T-helper 2 cell (primary cell): ENCODE measurements at places on chromosomes 11 and 22.

DNA sequence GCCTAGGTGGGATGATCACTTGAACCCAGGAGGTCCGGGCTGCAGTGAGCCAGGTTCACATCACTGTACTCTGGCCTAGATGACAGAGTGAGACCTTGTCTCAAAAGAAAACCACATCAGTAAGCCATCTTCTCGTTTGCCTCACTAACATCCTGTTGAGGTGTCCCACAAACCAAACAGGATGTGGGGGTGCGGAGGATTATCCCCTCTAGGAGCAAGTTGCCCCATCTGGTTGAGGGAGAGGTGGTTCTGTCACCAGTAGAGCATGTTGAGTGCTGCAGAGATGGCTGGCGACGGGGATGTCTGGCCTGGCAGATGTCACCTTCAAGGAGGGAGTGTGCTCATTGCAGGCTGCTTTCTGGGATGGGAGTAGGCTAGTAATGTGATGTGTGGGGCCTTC is 72.4 kb downstream of the ZNRF3 start:
- DNase-seq, result peak; percentile 45

DNA sequence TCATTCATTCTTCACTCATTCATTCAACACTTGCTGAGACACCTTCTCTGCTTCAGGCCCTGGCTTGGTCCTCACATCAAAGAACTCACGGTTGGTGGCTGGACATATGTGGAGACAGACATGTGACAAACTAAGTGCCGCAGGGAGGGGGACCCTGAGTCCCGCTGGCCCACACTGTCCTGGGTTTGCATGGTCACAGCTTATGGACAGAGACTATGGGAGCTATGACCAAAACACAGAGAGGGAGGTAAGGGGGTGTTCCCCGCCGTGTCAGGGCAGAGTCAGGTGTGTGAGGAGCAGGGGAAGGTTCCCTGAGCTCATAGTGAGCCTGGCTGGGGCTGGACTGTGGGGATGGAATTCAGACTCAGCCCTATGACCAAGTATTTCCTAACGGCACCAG is 123.1 kb downstream of the MPPED1 start:
- DNase-seq, result no peak

DNA sequence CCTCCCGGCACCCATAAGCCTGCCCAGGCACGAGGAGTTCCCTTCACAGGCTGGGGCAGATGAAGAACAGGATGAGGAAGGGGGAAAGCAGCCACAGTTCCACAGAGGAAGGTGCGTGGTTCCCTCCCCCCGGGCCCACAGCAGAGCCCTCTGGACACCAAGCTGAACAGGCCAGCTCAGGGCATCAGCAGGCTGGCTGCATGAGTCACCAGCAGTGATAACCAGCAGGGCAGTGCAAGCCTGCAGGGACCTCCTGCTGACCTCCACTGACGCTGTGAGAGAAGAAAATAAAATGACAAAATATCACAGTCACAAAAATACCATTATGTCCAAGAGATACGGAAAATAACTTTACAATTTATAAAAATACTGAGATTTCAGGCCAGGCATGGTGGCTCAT is 11.5 kb downstream of the RTL6 start:
- DNase-seq, result no peak

DNA sequence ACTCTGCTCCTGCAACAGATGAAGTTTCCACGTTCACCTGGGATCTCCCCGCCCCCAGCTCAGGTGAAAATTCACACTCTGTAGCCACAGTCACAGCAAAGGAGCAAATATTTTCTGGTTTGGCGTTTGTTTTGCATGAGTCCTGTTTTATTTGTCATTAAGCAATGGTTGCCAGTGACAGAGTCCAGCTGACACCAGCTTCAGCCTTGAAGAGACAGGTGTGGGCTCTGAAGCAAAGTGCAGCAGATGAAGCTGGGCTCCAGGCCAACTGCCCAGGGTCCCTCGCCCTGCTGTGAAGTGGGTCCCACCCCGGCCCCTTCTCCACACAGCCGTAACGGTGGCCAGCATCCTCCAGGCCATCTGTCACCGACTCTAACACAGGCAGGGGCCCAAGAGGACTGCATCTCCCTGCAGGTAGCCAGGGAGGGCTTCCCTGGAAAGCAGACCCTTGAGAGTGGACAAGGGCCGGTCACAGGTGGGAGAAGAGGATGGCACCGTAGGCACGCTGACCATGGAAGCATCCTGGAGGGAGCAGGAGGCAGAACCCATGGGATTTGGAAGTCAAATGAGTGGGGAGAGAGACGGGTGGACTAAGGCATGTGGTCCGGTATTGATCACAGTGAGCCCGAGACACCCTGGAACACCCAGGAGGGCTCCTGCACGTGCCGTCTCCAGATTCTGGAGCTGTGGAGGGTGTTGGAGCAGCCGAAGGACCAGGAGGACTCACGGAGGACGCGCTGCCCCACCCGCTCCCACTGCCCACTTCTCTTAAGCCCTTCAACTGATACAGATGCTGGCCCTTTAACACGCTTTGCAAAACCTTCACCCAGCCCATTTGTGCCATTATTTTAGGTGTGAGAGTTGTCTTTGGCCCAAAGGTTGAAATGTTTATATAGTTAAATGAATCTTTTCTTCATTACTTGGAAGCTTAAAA is 294.5 kb downstream of the BRD1 start:
- no peak for DNase-seq

GRCh38 chr22:47748957-47749356 is 986.5 kb downstream of the TBC1D22A start:
- no peak for DNase-seq

DNA sequence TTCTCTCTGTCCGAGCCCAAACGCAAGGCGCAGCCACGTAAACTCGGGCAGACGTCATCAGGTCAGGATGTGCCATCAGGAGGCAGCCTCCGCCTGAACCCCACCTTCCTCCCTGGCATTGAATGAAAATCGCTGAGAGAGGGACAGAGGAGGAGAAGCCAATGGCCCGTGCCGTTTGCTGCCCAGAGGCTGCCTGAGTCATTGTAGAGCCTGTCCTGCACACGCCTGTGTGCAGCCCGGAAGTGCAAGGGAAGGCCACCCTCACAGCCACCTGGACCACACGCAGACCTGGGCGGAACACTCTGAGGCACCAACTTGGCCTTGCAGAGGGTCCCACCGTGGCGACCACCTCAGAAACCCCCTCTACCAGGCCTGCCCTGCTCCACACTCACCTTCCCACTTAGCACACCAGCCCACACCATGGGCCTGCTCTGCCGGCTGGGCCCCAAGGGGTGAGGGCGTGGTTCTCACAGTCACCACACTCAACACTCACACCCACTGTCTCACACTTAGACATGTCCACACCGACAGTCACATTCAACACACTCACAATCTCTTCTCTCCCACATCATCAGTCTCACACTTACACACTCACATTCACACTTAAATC is 9.1 kb downstream of the CHID1 start:
- DNase-seq, result no peak

- no peak for DNase-seq
These were observed 15.0 kb downstream of the SUN2 start for GRCh38 chr22:38740754-38741153.

DNA sequence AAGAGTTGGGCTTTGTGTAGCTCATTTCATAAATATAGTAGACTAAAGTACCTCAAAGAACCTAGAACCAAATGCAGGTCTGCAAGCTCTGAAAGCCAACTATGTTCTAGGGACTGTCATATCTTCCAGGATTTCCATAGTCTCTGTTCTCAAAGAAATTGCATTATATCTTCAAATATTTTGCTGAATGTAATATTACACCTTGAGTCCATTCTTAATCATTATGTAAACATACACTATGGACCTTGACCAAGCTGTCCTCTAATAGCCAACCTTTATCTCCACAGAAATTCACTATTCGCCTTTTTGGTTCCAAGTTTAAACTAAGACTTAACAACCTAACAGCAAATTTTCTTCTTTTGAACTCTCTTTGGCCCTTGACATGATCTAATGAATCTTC is 678.7 kb upstream of the ARHGAP42 start:
- no peak for DNase-seq

GRCh38 chr11:351411-351810 is 17.9 kb upstream of the B4GALNT4 start:
- no peak for DNase-seq

- DNase-seq, result no peak
These were observed 629.5 kb downstream of the BRD1 start for GRCh38 chr22:49197986-49198704.

GRCh38 chr11:125381499-125382044 is 114.5 kb downstream of the FEZ1 start:
- no peak for DNase-seq

- no peak for DNase-seq
These were observed 241.1 kb downstream of the SOX6 start for GRCh38 chr11:16114978-16115871.

DNA sequence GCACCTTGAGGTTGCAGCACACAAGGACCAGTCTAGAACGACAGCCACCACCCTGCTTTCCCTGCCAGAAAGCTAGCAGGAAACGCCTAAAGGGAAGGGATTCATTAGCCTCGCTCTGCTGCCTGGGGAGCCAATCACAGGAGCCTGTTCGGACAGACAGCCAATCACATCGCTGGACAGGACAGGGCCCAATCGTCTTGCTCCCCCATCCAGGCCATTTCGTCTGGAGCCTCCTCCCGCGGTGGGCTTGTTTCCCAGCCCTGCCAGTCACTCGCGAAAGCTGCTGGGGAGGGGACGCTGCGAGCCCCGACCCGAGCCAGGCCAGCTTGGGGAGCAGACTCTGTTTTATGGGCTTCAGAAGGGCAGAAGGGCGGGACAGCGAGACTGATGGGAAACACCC is 79.8 kb upstream of the NCAM1 start:
- DNase-seq, result no peak

DNA sequence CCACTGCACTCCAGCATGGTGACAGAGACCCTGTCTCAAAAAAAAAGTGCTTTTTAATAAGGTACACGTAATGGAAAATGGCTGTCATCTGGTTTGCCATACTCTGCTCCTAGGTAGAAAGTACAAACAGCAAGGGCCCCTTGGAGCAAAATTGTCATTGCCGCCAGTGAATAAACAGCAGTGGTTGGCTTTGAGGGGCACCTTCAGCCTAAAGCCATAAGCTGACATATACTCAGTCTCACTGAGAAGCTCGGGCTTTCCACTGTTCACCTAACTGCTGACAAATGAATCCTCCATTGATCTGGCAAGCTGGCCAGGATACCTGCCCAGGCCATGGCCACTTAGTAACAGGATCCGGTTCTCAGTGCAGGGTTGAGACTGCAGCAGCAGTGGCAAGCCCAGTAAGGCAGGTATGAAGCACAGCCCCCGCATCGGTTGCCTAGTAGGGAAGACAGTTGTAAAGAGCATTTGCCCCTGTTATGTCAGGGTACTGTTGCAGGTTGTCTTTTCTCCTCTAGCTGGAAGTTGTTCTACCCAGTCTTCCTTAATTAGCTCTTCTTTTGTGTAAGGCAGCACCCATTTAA is 38.8 kb downstream of the MARK2 start:
- DNase-seq, result no peak

DNA sequence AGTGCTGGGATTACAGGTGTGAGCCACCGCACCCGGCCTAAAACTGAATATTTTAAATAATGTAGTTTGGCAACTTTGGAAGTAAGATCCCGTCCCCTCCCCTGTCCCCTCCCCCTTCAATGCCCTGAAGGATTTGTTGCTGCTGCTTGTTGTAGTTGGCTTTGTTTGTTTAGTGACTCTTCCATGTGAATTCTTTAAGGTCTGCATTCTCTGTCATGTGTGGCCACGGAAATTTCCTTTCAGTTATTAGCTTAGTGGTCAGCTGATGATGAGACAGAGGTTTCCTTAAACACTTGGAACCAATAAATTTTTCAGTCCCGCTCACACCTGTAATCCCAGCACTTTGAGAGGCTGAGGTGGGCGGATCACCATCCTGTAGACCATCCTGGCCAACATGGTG is 109.9 kb downstream of the MPPED1 start:
- DNase-seq, result no peak

- DNase-seq, result no peak
These were observed 22.6 kb upstream of the RCN1 start for GRCh38 chr11:32068134-32068870.

- no peak for DNase-seq
These were observed 53.2 kb upstream of the CRTAM start for GRCh38 chr11:122785031-122785541.

- no peak for DNase-seq
These were observed 3.1 kb upstream of the EHD1 start for GRCh38 chr11:64881476-64881875.

- DNase-seq, result peak; percentile 19
These were observed 29.9 kb upstream of the MALAT1 start for GRCh38 chr11:65468874-65469333.

DNA sequence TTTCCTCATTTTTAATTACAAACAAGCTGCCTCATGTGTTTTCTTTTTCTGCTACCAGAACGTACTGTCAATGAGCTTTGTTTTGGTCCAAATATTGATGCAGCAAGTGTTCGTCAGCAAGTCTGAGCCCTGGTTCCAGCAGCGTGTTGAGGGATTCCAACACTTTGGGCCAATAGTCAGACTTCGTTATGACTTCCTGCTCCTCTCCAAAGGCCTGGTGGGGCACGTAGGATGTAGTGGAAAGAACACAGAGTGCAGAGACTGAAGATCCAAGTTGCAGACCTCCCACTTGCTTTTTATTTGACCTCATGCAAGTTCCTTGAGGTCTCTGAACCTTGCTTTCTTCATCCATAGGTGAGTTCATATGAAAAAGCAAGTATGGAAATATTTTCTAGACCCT is 138.2 kb downstream of the BBOX1 start:
- no peak for DNase-seq

DNA sequence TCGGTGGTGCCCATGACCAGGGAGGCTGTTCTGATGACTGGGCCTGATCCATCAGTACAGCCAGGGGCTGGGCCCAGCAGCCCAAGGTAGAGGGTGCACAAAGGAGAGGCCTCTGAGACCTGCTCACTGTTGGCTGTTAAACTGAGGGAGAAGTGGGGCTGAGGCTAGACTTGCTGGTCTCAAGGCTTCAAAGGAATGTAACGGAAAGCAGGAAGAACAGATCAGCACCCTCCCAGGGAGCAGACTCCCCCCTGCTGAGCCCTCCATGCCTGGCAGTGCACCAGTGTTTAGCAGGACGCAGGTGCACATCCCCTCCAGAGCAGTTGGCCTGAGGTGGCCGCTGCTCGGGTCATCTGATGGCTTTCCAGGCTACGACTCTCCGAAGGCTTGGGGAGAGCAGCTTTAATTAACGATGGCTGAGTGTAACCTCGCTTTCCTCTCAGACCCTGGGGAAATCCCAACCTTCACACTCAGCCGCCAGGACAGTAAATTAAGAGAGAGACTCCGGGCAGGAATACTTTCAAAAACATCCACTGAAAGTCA is 255.7 kb upstream of the NARS2 start:
- no peak for DNase-seq

- DNase-seq, result no peak
These were observed 16.6 kb downstream of the TST start for GRCh38 chr22:37002633-37003032.
